ENCODE measurements at places on chromosomes 2 and 18. TPM values are rescaled to one million over a fixed set of nuclear protein-coding genes. Genes with fewer than 3 reads are reported as not detected.

The GAREM1 gene
- total RNA-seq = 1.8 TPM

The CFAP65 gene
- total RNA-seq = not detected

The IMPA2 gene
- total RNA-seq = 3.3 TPM

The SH3RF3 gene
- 6.3 TPM for total RNA-seq

The AGBL5 gene
- total RNA-seq = 16.5 TPM

The PLEK gene
- 0.13 TPM for total RNA-seq

The LIPG gene
- total RNA-seq = 0.40 TPM

The PAX3 gene
- total RNA-seq = not detected

Data from aortic smooth muscle cell (primary cell).